ENCODE measurements at places on chromosomes 2 and 18.

DNA sequence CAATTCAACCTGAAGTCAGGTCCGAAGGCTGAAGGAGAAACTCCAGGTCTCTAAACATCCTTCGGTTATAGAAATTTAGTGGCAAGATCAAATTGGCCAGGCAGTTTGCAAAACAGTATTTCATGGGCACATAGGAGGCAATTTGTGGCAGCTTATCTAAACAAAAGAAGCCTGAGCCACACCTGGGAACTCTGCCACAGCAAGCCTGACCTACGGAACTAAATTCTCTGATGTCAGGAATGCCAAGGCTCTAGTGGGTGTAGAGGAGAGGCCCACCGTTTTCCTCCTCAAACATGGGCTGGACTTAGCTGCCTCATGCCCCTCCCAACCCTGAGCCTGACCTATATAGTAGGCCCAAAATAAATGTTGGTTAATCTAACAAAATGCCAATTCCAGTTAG lies 16.0 kb downstream of the SATB2 start:
- no peak for DNase-seq

DNA sequence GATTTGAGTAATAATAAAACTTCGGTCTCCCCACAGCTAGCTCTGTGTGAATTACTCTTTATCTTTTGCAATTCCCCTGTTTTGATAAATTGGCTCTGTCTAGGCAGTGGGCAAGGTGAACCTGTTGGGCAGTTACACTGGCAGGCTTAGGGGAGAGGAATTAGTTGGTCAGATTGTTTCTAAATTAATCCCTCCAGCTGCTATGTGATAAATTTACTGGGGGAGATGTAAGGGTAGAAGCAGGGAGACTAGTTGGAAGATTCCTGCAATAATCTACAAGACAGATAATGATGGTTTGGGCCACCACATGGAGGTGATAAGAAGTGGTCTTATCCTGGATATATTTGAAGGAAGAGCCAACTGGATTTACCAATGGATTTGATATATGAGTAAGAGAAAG lies 118.5 kb upstream of the TACR1 start:
- no peak for DNase-seq

DNA sequence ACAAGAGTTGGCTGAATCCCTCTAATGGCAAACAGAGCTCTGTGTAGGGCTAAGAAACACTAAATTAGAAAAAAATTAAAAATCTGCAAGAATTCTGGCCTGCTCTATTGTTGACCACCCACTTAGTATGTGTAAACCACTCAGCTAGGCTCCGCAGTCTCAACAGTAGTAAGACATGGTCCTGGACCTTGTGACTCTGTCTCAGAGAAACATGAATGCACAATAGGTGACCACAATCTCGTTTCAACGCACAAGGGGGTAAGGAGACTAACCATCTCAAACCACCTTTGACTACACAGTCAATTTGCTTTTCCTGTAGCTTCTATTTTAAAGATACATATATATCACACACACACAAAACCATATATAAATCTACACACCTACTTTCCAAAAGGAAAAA lies 16.5 kb downstream of the SEPTIN10 start:
- no peak for DNase-seq

DNA sequence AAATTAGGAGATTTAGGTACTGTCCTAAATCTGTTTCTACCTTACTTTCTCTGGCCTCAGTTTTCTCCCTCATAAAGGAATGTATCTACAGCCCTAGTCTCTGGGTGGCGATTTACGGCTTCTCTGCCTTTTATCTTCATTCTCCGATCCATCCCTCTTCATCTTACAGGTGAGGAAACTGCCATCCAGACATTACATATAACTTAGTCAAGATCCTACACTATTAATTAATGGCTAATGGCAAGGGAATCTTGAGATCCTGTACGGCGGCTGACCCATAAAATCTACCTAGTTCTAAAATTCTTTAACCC lies 386 bp upstream of the YIPF4 start:
- DNase-seq: no peak

- no peak for DNase-seq
Measured at GRCh38 chr2:114025030-114025429, 135.1 kb downstream of the ACTR3 start.

DNA sequence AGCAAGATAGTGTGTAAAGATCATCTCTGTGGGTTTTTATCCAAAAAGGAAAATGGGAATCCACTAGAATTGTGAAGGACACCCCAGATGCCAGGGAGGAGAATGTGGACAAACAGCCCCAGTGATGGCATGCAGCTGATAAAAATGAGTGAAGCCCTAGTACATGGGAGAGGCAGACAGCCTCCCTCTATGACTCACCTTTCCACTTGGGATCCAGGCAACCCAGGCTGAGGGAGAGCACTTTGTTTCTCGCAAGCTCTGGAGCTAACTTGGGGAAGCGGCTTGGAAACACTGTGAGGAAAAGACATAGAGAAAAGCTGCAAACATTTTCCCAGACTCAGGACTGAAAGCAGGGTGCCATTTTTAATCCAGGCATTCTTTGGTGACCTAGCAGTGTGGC lies 5.3 kb upstream of the FLACC1 start:
- DNase-seq: no peak

DNA sequence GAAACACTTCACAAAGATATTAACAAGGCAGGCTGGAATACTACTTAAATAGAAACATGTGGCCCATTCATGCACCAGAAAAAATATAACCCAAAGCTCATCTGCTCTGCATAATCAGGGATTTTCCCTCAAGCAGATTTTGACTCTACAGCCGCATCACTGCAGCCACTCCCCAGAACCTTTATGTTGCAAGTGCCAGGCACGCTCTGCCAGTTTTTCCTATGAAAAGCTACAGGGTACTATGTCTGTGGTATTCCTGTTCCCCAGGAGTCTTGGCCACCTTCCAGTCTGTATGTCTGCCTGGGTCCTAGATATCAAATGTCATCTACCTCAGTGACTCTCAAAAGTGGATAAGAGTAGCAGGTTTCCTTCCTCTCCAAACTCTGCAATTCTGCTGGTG lies 3.8 kb downstream of the COA5 start:
- DNase-seq: no peak

- DNase-seq: no peak
Measured at GRCh38 chr18:57831597-57832377, 28.7 kb upstream of the ATP8B1 start.

DNA sequence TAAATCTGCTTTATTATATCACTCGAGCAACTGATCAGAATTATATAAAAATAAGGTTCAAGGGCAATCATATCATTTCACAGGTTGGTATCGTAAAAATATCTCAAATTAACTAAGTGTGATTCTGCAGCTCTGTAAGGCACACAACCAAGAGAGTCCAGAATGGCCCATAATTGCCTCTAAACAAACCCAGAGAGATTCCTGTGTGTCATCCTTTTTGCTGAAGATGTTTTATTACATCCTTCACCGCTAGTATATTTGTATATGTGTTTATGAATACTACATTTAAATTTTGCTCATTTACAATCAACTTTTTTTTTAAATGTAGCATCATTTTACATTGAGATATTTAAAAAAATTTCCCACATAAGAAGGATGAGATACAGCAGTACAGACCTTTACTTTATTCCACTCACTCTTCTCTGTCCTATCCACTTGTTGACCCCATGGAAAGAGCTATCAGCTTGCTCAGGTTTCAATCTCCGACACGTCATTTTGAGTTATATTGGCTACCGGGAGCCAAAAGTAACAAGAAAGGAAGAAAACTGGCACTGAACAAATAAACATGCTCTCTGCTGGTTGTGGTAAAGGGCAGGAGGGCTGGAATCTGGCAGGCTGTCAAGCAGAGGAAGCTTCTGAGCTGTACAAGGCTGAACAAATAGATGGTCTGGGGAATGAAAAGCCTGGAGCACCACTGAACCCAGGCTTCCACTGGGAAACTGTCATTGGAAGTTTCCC lies 23.1 kb downstream of the PLA2R1 start:
- no peak for DNase-seq

DNA sequence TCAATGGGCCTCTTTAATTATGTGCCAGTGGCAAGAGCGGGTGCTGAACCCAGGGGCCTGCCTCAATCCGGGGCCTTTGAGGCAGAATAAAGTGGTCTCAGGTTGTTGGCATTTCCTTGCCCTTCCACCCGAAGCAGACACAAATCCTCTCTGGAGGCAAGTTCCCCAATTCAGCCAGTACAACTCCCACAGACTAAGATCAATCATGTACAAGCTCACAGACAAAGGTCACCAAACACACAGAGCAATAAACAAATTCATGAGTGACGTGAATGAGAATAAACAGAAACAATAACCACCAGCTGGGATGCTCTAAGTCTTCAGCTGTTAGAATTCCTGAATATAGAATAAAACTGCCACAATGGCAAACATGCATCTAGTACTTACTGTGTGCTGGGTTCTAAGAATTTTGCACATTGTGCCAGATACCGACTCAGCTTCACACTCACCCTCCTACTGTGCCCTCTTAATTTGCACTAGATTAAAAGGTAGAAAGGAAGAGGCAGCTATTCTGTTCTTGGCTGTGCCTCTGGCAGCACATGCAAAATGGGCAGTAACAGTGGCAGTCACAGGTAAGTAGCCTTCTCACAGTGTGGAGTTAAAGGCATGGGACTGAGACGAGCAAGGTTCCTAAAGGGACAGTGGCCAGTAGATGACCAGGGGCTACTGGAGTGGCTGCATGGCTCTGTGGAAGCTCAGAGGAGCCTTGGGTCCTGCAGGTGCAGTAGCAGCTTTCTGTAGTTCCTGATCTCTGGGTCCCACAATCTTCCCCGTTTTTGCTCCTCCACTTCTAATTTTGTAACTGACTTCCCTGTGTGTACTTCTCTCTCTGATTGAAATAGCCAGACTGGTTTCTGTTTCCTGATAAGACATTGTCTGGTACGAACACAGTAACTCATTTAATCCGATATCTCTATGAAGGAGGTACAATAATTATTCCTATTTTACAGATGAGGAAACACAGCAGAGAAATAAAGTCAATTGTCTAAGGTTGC lies 34.6 kb upstream of the IL1B start:
- DNase-seq: no peak

- no peak for DNase-seq
Measured at GRCh38 chr2:33371304-33372090, 105.0 kb upstream of the RASGRP3 start.

DNA sequence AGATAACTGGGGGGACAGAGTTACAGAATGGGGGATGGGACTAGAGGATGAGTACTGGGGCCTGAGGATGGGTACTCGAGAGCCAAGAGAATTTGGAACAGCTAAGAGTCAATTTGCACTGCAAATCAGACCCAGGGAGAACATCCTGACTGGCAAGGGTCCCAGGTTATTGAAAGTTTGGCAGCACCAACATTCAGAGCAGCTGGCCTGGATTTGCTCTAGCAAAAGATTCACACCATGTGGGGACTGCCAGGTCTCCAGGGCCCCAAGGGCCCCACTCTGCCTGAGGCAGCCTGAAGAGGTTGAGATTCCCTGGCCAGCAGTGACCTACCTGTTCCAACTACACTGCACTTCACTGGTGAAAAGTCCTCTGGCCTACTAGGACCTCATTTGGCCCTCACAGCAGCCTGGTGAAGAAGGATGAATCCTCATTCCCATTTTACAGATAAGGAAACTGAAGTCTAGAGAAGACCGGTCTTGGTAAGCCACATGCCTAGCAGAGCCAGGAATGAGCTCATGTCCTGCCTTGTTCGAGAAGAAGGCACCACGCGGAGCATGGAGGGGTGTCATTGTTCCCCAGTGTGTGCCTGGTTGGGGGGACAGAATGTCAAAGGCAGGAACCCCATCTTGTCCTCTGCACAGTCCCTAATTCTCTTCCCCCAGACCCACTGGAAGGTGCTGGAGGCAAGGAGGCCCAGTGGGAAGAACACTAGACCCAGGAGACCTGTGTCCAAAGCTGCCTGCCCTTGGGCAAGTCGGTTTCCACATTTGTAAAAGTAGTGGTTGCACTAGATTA lies 258.6 kb downstream of the TNS1 start:
- DNase-seq: no peak

GRCh38 chr2:172571245-172571644 lies 15.4 kb downstream of the PDK1 start:
- no peak for DNase-seq

- no peak for DNase-seq
Measured at GRCh38 chr18:63949068-63949737, at the start of gene HMSD. TSS of gene HMSD (plus strand) at chr18:63949301. CDS start at chr18:63953456, 4,155 bp downstream.

- no peak for DNase-seq
Measured at GRCh38 chr2:64338910-64339500, 115.0 kb upstream of the LGALSL start.

DNA sequence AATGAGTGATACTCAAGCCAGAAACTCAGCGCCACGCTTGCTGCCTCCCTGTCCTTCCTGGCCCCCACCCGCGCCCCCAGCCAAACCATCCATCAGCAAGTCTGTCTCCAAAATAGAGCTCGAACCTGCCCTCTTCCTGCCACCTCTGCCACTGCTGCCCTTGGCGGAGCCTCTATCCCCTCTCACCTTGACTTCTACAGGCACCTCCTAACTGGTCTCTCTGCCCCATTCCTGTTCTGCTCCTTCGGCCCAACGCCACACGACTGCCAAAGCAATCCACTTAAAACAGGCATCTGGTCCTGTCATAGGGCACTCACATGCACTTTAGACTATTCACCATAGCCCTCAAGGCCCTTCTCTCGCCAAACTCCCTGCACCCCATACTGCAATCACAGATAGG lies 210.3 kb upstream of the SMAD2 start:
- DNase-seq: no peak

- DNase-seq: no peak
Measured at GRCh38 chr2:237473878-237474441, 13.1 kb upstream of the MLPH start.

- no peak for DNase-seq
Measured at GRCh38 chr18:395456-396250, 104.8 kb downstream of the COLEC12 start.

DNA sequence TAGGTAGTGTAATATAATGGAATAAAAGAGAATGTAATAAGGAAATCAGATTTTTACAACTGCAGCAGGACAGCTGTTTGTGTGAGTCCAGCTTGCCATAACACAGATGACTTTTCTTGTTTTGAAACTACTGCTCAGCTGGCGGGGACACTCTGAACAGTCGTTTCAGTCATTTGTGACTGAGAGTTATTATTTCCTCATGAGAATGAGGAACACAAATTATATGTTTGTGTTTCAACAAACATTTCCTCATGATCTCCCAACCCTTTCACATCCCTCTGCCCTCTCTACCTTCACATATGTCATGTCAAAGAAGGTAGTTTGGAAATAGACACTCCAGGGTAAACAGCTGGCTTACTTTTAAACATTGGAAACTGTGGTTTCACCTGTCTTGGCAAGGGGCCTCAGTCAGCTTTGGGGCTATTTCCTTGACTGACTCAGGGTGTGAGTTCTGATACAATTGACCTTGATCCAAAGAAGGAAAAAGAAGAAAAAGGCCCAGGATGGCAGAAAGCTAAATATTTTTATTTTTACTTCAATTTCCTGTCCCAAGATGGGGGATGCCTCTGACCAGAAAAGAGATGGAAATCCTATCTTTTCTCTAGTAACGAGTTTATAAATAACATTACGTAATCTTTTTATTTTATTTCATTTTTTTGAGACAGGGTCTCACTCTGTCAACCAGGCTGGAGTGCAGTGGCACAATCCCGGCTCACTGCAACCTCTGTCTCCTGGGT lies 593 bp downstream of the SP140L start:
- DNase-seq: no peak

- no peak for DNase-seq
Measured at GRCh38 chr18:79453816-79454735, 58.3 kb downstream of the NFATC1 start.

Data from activated T-helper 1 cell treated with anti-CD3 and anti-CD28 coated beads, Interleukin-2, amount 50 U/mL, for 16 hours (primary cell).